ENCODE measurements at places on chromosomes 4 and X.

GRCh38 chr4:165667969-165668368, 205.1 kb upstream of the TLL1 start:
- no peak for DNase-seq

GRCh38 chr4:150005537-150005936, 72.7 kb upstream of the DCLK2 start:
- no peak for DNase-seq

- DNase-seq = no peak
Measured at GRCh38 chr4:54058171-54058570, 6.2 kb downstream of the CHIC2 start.

DNA sequence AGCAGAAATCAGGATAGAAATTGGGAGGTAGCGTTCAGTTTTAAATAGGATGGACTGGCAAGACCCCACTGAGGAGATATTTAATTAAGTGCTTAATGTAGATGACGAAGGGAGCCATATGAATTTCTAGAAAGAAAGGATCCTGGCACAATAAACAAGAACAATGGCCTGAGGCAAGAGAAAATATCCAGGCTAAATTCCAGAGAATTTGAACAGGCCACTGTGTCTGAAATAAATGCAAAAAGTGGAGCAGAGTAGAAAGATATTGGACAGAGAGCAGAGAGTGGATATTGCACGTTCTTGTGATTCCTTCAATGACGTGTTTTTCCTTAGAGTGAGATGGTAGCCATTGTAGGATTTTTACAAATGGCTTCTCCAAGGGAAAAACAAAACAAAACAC, 1504.8 kb downstream of the C4orf33 start:
- no peak for DNase-seq

DNA sequence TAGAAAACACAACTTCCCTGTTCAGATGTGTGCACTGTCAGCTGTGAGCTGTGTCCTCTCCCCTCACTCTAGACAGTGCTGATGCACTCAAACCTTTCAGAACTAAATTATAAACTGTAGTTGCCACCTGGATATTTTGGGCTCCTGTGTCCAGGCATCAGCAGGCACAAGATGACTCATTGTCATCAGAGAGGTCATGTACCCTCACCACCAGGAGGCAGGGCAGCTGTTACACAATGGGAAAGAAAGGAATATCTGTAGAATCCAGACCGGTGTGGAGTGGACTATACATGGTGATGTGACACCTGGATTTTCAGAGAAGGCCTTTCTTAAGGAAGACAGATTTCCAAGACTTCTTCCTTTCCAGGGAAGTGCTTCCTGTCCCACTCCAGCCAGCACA, 854.4 kb upstream of the AGA start:
- DNase-seq = no peak

GRCh38 chr4:172946503-172946902, 222.1 kb upstream of the GALNT7 start:
- no peak for DNase-seq

GRCh38 chr4:10283761-10284160, 167.2 kb upstream of the WDR1 start:
- no peak for DNase-seq

GRCh38 chr4:10582059-10582686, 102.4 kb downstream of the CLNK start:
- DNase-seq = peak; percentile 83

GRCh38 chrX:38513112-38513742, 48.1 kb upstream of the TSPAN7 start:
- DNase-seq = no peak

GRCh38 chr4:118994030-118994429, 105.4 kb downstream of the SYNPO2 start:
- no peak for DNase-seq

- no peak for DNase-seq
Measured at GRCh38 chr4:173707658-173708419, 177.8 kb upstream of the HAND2 start.

DNA sequence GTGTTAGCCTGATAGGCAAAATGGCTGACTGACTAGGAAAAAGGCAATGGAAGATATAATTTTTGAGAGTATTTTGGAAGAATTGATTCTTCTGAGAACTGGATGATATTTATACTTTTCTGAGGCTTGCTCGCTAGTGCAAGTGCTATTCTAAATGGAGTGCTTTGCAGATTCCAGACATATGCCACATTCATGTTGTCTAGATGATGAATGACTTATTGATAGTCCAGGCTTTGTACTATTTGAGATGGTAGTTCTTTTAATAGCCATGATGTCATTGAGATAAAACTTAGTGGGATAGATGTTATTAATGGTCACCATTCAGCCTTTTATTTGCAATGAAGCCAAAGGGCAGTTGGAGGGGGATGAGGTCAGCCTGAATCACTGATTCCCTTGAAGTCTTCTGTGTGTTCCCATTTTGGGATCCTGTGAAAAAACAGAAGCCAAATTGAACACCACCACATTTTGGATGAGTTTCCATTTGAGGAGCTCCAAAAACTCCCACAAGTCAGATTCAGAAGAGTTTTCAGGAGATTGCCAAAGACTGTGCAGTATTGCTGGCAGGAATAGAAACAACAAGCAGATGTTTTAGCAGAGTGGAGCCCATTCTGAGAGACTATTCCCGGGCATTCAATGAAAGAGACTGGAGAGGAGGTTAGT, 184.1 kb downstream of the IL1RAPL2 start:
- DNase-seq = no peak

DNA sequence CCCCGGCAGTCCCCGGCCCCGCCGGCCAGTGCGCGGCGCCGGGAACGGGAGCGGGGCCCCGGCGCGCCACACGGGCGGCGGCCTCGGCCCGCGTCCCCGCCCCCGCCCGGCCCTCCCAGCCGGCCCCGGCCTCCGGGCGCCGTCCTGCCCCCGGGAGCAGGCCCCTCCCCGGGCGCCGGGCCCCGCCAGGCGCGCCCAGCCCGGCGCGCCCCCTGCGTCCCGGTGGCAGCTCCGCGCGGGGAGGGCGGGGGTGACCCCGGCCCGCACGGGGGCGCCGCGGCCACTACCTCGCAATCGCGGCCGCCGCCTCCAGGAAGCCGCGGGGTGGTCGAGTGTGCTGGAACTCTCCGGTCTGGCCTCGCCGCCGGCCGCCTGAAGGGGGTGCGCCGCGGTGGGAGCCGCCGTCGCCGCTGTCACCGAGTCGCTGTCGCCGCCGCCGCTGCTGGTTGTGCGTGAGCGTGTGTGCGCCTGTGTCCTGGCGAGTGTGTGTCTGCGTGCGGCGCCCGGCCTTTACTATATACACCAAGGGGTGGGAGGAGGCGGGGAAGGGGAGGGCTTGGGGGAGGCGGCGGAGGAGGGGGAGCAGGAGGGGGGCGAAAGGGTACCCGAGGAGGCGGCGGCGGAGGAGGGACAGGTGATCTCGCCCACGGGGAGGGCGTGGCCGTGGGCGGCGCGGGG, at the start of gene RAI2:
RAI2 (minus strand) TSS at position 488 of the 678 bp plus-strand sequence. CDS start 59,288 bp downstream, outside the sequence.
- peak; percentile 15 for DNase-seq

- no peak for DNase-seq
Measured at GRCh38 chr4:37964734-37965457, 4.7 kb downstream of the PTTG2 start.

- DNase-seq = no peak
Measured at GRCh38 chrX:120145295-120145925, 13.0 kb upstream of the RHOXF2 start.

- no peak for DNase-seq
Measured at GRCh38 chr4:47287735-47288134, 175.8 kb downstream of the COMMD8 start.
